ENCODE measurements at places on chromosomes 7 and 10.

DNA sequence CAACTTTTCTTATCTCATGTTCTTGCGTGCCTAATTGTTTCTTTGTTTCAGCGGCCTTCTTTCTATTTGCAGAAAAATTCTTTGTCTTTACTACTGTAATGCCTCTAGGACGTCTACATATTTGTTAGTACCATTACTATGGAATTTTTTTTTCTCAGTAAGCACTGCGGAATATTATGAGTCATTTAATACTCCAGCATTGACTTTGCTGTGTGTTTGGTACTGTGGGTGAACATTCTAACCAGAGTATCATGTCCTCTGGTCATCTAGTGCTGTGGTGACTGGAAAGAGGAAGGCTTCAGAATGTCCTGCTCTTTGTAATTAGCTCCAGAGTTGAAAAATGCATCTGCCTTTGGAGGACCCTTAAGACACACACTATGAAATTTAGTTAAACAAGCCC is 58.5 kb upstream of the FERD3L start:
- DNase-seq = no peak

- DNase-seq = no peak
These were observed 223.2 kb downstream of the FANK1 start for GRCh38 chr10:126119599-126119998.

DNA sequence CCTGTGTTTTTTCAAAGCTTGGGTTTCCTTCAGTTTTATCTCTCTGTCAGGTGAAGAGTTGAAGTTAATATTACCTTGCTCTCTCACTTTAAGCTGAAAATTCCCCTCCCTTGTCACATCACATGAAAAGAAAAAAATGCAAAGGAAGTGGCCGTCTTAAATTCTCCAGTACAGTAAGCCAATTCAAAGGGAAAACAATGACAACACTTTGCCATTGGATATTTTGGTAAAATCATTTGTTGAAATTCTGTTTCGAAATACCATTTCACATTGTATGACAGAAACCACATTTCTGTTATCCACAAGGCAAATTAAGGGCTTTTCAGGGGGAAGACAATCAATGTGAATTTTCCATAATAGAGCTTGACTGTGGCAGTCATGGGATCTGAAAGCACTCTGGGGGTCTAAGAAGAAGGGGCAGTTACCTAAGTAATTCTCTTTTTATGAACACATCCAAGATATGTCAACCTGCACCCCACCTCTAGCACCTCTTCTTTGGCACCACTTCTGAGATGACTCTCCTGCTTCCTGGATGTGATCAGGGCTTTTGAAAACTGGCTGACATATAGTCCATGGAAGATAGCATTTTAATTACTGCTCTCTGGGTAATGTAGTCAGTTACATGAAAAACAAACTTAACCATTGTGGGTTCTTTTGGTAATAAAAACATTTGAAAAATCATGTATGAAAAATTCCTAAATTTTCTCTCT is 63.8 kb downstream of the ENTPD1 start:
- DNase-seq = no peak

DNA sequence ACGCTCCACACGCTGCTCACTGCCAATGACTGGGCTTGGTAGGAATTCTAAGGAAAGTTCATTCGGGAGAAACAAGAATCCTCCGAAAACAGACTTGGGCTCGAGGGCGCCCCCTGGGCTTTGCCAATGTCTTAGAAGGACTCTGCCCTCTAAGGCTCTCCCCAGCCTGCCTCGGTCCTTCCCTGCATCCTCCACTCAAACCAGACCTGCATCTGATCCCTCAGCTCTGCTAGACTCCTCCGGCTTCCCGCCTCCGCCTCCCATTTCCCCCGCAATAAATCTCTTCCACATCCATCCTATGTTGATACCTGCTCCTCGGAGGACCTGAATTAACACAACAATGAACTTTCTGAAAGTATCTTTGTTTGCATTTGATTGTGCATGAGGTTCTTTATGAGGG is 177.6 kb downstream of the PLPP4 start:
- no peak for DNase-seq
